ENCODE measurements at places on chromosomes 2 and 18.

DNA sequence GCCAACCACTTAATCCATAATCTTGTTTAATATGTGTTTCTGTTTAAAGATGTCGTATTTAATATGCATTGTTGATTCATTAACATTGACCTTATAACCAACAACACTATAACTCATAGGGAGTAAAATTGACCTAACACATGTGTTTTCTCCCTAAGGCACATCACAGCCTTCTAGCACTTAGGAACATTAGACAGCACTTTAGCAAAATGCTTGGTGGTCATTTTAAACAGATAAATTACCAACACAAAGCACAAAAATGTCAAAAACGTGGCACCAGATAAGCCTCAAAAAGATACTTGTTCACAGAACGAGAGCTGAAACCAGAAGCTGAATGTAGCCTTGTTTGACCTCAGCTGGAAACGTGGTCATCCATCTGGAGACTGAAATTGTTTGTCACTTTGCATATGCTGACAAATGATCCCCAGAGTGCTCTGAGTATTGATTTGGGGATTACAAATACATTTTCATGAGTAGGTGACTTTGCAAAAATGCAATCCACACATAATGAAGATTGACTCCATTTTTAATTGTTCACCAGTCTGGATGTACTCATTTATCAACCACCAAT, 139.2 kb downstream of the CCDC102B start:
- no peak for DNase-seq

- no peak for DNase-seq
Observed at GRCh38 chr2:167980439-167980838, 267.0 kb downstream of the STK39 start.

- DNase-seq: no peak
Observed at GRCh38 chr2:145351864-145352425, 832.0 kb upstream of the ZEB2 start.

GRCh38 chr2:71454221-71455010, 1.1 kb downstream of the DYSF start:
- DNase-seq: no peak

GRCh38 chr18:63788447-63789096, 13.4 kb downstream of the SERPINB7 start:
- peak; percentile 91 for DNase-seq

DNA sequence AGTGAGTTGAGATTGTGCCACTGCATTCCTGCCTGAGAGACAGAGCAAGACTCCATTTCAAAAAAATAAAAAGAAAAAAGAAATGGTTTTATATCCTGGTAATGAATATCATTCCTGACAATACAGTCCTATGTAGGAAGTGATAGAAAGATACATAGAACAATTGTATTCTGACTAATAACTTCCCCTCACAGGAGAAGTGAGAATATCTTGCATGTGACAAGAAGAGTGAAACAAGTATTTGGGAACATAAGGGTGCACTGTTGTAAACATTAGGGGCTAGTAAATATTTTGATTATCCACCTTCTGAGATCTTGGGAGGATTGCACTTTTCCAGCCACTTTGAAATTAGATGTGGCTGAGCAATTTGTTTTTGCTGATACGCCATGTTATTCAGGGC, 40.7 kb downstream of the KLHL14 start:
- no peak for DNase-seq

DNA sequence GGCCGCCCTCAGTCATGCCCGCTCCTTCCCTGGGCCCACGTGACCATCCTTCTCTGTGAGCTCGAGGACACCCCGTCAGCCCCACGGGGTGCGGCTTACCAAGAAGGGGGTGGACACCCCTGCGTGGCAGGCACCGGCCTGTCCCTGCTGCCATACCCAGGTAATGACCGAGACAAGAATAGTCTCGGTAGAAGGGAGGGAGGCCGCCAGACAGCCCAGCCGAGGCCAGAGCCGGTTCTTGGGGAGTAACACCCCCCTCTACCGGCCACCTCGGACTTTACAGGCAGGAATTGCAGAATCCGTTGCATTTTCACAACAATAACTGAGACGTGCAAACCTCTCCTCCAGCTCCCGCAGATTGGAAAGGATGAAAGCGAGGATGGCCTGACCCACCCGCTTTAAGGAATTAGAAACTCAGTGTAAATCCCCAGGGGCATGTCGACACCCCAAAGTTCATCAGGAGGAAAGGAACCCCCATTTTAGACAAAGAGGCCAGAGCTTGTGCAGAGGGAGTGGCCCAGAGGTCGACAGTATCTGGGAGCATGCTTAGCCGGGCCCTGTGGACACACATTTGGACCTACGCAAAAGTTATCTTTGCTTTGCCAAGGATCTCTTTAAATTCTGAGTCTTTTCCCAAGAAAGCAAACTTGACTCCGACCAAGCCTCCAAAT, 60.1 kb upstream of the GLI2 start:
- DNase-seq: peak; percentile 8

GRCh38 chr2:41972179-41972578, 75.6 kb upstream of the PKDCC start:
- DNase-seq: peak; percentile 17

DNA sequence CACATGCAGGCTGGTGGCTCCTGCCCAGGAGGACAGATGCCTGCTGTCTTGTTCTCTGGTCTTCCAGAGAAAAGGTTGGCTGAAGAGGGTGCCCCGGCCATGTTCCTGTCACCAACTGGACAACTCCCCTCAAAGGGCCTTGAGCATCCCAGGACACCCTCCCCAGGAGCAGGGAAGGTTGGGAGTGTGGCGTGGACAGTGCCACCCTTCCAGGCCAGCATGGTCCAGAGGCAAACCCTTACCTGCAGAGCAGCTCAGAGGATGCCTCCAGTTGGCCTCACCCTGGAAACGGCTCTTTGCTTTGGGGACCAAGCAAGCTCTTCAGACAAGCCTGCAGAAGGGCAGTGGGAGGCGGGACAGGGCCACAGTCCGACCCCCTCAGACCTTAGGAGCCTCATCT, 4.9 kb upstream of the GPC1 start:
- DNase-seq: no peak

DNA sequence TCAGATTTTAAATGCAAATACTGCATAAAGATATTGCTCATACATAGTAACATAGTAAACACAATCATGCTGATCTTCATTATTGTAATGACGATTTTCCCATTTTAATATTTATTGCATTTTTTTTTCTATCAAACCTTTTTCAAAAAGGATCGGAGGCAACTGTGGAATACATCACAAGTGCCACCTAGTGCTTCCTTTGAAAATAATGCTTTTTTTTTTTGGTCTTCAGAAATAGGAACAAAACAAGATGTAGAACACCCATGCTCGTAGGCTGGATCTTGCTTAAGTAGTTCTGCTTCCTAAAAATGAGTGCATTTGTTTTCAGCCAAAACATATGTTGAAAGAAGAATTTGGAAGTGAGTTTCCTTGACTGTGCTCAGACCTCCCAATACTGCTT, 35.7 kb upstream of the GPR155 start:
- DNase-seq: no peak

DNA sequence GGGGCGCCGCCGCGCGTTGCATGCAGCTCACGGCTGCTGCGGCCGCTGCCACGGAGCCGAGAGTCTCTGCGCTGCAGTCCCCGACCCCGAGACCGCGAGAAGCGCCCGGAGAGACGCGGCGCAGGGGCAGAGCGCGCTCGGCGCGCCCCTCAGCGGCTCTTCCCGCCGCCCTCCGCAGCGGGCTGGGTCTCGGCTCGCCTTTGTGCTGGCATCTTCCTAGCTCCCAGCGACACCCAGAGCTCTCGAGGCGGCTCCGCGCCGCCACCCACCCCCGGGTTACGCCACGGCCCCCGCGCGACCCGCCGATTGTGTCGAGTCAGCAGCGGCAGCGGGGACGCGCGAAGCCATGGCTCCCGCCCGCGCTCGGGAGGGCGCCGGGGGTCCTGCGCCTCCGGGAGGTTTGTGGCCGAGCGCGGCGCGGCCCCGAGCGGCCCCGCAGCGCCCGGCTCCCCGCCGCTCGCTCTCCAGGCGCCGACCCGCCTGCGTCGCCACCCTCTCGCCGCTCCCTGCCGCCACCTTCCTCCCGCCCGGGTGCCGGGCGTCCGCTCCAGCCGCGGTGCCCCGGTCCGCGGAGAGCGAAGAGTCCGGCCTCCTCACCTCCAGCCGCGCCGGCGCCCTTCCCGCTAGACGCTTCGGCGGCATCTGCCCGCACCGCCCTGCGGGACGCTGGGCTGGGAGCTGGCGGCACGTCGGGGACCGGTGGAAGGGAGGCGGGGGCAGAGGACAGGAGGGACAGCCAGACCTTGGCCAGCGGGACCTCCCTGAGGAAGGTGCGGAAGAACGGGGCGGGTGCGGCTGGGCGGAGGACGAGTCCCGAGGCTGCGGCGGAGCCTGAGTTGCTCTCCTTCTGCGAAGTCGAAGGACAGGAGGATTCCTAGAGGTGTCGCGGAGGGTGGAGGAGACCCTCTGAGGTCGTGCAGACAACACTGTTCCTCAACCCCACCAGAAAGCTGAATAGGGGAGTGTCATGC, 46.3 kb upstream of the CCDC150 start:
- peak; percentile 60 for DNase-seq

DNA sequence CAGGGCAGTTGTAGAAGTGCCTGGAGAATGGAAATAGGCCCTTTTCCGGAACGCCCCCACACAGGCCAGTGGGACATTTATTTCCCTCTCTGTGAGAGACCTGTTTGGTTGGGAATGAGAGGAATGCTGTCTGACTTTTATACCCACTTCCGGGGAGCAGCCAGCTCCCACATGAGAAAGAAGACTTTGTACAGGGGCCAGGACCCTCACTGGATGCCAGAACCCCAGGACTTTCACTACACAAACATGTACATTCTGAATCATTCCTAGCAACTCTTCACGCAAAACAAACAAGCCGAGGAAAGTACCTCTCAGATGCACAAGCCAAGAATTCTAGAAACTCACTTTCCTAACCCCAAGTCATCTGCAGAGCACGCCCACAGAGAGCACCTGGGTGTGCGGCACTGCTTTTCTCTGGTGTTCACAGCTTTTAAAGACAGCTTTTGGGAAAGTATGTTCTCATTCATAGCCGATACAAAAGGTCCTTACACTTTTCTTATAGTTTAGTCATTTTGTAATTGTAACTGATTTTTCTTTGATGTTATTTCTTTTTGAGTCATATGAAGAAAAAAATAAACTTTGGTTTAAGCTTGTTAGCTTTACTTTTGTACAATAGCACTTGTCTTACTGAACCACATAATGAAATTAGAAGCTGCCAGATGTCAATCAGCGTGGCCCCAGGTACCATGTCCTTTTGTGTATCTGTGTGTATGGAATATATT, 856.1 kb upstream of the ID2 start:
- DNase-seq: peak; percentile 97

DNA sequence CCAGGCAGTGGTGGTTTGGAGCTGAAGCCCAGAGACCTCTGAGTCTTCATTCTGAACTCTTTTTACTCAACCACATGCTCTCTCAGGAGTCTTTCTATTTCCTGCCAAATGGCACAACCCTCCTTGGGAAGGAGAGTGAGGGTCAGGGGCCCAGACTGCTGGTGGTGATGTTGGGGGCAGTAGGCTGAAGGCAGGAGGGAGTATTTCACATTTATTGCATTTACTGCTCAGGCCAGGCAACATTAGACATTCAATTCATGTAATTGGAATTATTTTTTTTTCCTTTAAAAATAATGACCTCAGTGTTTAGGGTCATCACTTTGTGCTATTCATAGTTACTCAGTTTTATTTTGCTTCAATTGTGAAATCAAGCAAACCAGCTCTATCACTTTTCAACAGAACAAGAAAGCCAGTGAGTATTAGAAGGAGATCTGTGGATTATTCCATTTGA, 311.3 kb upstream of the NT5C1B start:
- no peak for DNase-seq

Measured in astrocyte (in vitro differentiated cells and primary cell).